ENCODE measurements at places on chromosomes 3 and 15. TPM values are rescaled to one million over a fixed set of nuclear protein-coding genes. Genes with fewer than 3 reads are reported as not detected.

TMEM207 gene
- total RNA-seq, result not detected

DNA sequence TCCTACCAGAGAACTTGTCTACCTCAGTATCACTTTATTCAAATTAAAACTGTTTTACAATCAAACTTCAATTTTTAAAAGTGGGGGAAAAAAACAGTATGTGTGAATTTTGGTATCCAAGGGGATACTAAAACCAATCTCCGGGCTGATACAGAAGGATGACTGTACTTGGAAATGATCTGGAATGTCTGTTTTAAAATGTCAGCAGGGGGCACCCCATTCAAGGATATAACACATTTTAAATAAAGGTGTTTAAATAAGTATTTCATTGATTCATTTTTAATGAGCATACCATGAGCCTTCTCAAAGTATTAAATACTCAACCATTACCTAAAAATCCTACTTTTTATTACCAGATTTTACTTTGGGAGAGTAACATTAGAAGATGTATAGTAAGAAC, 67.9 kb downstream of the ULK4 start:
- no peak for DNase-seq

DNA sequence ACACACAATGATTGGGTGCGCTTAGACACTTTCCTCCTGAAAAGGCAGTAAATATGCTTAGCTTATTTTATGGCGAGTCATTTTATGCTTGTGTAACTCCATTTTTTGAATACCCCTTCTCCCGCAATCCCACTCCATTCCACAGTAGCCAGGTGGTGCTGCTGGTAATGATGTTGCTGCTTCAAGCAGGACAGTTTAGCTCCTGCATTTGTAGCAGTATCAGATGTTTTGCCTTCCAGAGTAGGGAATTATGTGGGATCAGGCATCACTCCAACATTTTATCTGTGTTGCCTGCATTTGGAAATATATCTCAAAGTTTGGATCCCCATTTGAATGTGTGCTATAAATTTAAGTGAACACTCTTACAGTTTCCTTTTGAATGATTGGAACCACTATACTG, 302.1 kb upstream of the SGO1 start:
- DNase-seq, result no peak

DNA sequence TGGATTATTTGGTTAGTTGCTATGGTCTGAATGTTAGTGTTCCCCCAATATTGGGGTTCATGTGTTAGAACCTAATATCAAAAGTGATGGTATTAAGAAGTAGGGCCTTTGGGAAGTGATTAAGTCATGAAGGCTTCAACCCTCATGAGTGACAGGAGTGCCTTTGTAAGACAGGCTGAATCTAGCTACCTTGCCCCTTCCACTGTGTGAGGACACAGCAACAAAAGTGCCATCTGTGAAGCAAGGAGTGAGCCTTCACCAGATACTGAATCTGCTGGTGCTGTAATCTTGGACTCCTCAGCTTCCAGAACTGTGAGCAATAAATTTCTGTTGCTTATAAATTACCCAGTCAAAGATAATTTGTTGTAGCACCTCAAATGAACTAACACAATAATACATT, 22.6 kb upstream of the SATB1 start:
- DNase-seq, result no peak

- no peak for DNase-seq
Measured at GRCh38 chr3:42887084-42887483, 11.4 kb upstream of the CYP8B1 start.

- no peak for DNase-seq
Measured at GRCh38 chr3:197573048-197573767, 17.4 kb upstream of the BDH1 start.

DNA sequence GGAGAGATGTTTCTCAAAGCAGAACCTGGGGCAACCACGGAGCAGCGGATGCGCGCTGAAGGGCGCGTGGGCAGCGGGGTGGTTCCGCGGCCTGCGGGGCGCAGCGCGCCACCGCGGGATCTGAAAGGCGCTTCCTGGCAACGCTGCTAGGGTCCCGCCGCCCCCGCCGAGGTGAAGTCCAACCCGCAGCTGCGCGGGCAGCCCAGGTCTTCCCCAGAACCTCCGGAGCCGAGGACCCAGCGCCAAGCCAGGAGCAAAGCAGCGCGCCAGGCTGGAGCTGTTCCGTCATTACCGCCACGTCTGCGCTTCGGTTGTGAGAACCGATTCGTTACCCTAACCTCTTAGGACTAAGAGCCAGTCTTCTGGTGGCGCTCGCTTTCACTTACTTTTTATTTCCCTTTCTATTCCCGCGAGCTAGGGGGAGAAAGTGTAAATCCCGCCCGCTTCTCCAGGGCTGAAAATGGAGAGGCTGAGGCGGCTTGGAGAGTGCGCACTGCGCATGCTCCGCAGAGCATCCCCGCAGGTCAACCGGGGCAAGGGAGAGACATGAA, 3.2 kb upstream of the GABRG3 start:
- no peak for DNase-seq

DNA sequence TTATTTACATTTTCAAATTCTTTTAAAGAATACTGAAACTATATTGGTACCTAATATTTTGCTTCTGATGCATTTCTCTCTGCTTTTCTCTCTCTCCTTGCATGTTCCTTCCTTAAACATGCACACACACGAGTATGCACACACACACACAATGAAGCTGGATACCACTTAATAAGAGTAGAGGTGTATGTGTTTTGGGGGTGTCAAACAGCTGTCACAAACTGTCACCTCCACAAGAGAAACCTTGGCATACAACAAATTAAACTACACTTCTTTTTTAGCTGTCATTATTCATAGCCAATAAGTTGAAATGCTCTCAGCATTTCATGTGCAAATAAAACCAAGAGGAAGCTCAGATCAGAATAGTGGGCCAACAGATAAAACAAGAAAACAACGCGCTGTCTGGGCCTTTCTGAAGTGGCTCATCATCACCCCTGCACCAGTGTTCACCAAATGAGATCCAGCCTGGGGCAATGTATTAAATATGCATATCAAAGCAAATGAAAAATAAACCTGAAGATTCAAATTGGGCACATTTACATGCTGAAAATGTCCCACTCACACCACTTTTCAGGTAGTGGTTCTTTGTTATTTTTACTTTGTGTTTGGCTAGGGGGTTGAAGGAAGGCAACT, 9.7 kb downstream of the MEIS2 start:
- no peak for DNase-seq
